Caki2 (cell line): ENCODE measurements at places on chromosomes 7 and 10.
A peak's percentile ranks its signal among the peaks of the same experiment; 100 is the strongest.

DNA sequence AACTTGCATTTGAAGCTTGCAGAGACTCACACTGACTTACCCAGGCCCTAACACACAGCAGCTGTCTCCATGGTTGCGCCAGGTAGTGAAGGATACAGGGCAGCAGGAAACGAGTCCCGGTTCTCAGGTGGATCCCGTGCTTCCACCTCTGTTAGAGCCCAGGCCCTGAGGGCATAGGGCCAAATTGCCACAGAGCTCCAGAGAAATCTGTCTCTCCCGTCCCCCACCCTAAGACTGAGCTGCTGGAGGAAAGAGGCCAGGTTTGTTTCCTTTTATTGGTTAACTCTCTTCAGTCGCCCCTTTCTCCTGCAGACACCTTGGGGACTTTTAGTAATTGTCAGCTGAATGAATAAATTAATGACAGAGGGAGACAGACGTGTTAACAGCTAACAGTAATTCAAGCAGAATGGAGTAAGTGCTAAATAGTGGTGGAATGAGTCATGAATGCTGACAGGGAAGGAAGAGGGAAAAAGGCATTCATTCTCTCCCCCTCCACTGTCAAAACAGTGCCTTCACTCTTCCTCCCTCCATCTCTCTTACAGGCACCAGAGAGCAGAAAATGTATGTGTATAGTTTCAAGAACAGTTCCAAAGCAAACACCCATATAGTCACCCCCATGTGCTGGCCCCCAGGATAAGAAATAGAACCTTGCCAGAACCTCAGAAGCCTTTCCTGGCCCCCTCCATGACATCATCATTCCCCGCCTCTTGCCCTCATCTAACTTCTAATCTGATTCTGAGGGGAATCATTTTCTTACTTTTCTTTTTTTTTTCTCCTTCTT lies 16.8 kb upstream of the DLG5 start:
- DNase-seq = peak; percentile 88

GRCh38 chr7:81492910-81493309 lies 276.9 kb downstream of the HGF start:
- no peak for DNase-seq

DNA sequence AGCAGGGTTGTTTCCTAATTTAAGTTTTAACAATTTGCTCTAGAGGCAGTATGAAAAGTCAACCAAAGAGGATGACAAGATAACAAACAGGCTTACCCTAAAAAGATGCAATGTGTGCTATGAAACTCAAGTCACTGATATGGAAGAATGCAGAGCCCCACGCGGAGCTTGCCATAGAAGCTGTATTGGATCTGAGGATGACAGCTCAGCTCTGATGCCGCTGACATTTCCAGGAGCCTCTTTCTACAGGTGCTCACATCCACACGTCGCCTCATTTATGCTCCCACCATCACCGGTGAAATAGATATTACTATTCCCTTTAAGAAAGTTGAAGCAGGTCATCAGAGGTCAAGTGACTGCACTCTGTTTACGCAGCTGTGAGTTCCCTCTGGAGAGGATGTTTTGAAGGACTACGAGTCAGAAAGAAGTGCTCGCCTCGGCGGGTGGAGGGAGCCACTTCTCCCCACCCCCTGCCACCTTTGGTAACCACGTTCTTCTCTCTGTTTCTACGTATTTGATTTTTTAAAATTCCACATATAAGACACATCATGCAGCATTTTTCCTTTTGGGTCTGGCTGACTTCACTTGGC lies 275.4 kb downstream of the GLRX3 start:
- no peak for DNase-seq

DNA sequence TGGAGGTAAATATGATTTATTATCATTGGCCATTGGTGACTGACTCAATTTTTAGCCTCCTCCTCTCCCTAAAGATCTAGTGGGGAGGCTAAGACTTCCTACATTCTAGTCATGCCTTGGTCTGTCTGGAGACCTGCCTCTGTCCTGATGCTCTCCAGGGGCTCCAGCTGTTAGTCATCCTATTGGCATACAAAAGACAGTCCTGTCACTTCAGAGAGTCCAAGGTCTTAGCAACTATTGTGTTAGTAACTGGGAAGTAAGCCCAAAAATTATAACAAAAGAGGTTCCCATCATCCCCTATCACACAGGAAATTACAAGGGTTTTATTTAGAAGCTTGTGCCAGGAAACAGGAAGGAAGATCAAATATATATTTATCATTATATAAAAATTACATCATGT lies 400.6 kb upstream of the VSTM2A start:
- no peak for DNase-seq

DNA sequence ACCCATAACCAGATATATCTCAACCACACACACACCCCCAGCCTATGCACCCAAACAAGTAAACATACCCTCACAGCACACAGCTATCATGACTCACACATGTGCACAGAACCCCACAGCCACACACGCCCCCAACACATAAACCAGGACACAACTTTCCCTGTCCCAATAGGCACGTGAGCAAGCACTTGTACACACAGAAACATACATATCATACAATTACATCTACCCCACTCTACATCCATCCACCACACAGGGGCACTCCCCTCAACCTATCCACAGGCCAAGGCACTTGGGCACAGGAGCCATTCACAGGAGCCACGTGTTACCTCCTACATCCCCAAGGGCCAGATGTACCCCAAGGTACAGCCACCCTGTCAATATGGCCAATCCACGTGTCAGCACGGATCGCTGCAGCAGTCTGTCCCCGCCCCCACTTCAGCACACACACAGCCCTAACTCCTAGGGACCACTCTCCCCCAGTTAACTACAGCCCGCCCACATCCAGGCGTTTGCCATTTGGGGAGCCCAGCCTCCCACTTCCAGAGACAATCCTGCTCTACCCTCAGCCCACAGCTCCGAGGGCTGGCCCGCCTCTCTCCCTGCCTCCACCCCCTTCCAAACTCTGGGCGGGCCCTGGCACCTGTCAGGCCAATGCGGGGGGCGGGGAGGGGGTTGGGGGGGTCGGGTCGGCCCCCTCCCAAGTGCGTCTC lies 163.5 kb downstream of the SH3PXD2A start:
- DNase-seq = no peak

- DNase-seq = peak; percentile 32
These were observed 1.8 kb upstream of the WAPL start for GRCh38 chr10:86523348-86523747.

DNA sequence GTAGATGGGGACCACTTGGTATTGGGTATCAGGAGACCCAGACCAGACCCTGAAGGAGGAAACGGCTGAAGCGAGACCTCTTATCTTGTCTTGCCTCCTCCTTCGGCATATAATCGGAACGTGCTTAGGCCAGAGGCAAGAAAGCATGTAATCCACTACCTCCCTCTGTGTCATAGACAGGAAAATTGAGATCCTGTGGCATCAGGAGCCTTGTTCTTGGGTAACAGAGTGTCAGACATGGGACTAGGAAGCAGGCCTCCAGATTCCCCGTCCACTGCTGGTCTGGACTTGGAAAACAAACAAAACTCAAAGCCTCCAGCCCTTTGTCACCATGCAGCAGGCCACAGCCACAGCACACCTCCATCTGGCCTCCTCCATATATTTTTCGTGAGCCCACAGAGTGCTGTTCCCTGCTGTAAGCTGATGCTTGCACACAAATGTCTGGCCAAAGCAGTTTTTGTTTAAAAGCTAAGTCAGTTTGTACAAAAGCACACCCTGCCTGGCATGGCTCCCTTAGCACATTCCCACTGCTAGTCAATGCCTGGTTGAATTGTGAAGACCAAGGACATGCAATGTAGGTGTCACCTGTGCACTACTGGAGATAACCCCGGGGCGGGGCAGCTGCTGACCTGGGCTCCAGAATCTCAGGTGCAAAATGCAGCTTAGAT lies 510.9 kb downstream of the RPS24 start:
- DNase-seq = no peak
